Stimulated activated CD4-positive, alpha-beta T cell treated with anti-CD3 and anti-CD28 coated beads, Interleukin-1b, Interleukin-23, amount 100 ng/mL, for 24 hours (primary cell): ENCODE measurements at places on chromosomes 3 and 15.
A peak's percentile ranks its signal among the peaks of the same experiment; 100 is the strongest.

- peak; percentile 41 for DNase-seq
Measured at GRCh38 chr15:99925661-99926461, 192.6 kb upstream of the LYSMD4 start.

DNA sequence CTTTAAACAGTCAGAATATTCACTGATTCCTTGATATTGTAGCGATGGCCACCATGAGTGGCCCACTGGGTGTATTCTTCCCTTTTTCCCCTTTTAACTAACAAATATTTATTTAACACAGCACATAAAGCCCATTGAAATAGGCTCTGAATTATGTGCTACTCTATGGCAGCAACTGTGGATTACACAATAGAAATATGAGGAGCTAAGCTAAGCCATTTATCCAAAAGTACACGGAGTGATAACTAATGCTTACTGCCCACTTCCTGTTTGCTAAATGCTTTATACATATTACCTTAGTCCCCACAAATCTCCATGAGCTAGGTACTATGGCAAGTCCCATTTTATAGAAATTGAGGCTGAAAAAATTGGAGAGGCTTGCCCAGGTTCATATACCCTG is 17.9 kb downstream of the ILDR1 start:
- DNase-seq = no peak

- DNase-seq = no peak
Measured at GRCh38 chr3:183875411-183875810, 9.3 kb downstream of the PARL start.

GRCh38 chr3:48915296-48915695 is 3.3 kb upstream of the ARIH2 start:
- no peak for DNase-seq

DNA sequence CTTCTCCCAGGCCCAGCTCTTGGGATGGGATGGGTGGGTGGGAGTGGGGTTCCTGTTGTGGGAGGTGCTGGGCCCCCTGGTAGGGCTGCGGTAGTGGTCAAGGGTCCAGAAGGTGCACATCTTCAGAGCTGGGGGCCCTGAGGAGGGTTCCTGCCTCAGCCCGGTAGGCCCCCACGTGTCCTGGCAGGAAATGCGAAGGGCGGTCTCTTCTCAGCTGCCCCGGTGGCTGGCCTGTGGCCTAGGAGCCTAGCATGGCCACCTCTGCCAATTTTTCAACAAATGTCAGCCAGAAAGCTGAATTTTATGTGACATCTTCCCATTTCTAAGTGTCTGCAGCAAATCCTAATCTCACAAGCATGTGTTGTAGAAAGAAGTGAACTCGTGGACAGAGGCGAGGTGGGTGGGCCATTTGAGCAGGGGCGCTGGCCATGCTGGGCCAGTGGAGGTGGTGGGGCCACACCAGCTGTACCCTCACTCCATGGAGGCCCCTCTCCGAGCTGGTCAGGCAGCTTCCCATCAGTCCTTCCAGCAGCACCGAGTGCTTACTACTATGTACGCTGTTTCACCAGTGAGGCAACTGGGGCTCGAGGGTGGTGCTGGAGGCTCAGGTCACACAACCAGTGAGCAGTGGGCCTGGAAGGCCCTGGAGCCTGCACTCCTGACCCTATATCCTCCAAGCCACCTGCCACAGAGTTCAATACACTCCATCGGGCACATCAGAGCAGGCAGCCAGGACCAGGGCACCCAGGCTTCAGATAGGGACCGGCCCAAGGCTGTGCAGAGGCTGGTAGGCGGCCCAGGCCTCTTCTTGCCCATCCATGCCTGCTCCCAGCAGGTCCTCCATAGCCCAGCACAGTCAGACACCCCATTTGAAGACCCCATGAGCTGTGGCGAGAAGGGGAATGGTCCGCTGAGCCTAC is 23.2 kb downstream of the FBLN2 start:
- no peak for DNase-seq

- no peak for DNase-seq
Measured at GRCh38 chr3:16388850-16389441, 123.9 kb downstream of the OXNAD1 start.

GRCh38 chr15:82810890-82811426 is 1.5 kb downstream of the WHAMM start:
- DNase-seq = no peak

DNA sequence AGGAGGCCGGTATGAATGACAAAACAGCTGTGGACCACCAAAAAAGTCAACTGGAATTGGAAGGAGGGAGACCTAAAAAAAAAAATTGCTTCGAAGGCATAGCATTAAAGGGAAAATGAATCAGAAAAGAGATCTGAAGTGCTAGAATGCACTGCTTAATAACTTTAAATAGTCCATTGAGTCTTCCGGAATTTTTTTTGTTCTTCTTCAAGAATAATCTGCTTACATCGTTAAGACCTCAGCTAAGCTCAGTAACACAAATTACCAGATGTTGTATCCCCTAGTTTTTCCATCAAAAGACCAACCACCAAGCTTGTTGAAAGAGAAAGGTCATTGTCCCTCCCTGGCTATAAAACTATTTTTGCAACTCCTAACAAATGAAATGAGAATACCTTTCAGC is 560.5 kb downstream of the NR2F2 start:
- DNase-seq = no peak

GRCh38 chr3:170623524-170623923 is 37.6 kb upstream of the SLC7A14 start:
- no peak for DNase-seq

GRCh38 chr15:33742306-33742705 is 226.0 kb upstream of the CHRM5 start:
- DNase-seq = no peak

DNA sequence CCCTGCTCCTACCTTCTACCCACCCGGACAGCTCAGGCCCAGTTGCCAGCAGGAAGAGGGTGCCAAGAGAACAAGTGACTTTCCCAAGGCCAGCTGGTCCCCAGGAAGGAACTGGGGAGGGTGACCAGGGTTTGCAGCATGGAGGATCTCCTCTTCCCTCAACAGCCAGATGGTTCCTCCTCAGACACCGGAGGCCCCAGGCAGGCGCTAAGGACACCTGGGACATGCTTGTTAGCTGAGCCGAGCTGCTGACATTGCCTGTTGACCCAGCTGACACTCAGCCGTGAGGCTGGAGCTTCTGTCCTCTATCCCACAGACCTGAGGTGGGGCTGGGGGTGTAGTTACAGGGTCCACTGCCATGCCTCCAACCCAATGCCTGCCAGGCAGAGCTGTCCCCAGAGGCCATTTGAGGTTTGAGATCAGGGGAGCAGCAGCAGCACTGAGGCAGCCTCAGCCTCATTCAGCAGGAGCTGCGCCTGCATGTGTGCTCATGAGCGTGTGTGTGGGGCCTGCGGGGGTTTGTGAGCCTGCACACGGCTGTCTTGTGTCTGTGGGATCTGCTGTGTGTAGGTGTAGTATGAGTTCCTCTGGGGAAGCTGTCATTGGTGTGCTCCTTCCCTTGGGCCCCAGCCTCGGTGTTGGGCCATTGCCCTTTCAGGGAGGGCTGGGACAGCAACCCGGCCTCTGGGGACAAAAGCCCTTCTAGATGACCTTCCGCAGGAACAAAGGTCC is 7.1 kb downstream of the CPLX3 start:
- no peak for DNase-seq

GRCh38 chr3:47414666-47415587 is 34.1 kb downstream of the PTPN23 start:
- DNase-seq = no peak

GRCh38 chr15:40075298-40076044 is 33.2 kb downstream of the BMF start:
- DNase-seq = no peak

DNA sequence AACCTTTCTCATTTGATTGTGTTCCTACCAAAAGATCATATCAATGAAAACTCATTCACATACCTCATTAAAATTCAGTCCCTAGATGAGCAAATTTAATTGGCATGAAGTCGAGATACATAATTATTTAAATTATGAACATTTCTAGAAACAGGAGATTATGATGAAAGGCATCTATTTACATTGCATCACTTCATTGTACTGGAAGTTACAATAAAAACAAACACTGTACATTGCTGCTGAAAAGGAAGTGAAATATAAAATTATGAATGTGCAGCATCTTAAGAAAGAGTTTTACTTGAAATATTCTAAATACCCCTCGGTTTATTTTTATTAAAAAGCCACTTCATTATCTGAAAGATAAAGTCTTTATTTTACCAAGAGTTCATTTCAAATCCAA is 163.4 kb upstream of the ZNF385D start:
- no peak for DNase-seq

DNA sequence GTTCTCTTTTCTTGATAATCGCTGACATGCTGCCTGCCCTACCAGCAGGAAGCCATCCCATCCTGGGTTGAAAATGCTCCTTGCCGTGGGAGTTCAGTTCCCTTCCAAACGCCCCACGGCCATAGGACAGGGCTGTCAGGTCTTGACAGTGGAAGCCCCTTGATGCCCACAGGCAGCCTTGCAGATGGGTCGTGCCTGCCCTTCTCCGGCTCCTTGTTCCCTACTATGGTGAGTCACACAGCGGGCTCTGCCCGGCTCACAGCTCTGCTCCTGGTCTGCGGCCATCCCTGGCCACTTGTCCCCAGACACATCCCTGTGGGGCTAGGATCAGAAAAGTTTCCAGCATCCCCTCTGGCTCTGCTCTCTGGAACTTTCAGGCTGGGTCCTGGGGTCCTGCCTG is 6.2 kb upstream of the APBA2 start:
- no peak for DNase-seq

GRCh38 chr15:40430271-40430805 is 10.4 kb upstream of the BAHD1 start:
- DNase-seq = no peak

DNA sequence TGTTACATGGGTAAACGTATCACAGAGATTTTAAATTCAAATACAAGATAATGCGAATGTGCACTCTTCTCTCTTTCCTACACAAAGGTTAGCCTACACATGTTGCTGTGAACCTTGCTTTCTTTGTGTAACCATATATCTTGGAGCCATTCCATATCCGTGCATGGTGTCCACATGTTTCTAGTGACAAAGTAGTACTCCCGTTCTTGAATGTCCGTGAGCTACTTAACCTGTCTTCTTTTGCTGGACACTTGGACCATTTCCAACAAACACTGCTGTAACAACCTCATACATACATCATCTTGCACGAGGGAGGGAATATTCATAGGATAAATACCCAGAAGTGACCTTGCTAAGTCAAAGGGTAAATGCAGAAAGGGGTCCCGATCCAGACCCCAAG is 75.0 kb downstream of the STRIT1 start:
- no peak for DNase-seq

DNA sequence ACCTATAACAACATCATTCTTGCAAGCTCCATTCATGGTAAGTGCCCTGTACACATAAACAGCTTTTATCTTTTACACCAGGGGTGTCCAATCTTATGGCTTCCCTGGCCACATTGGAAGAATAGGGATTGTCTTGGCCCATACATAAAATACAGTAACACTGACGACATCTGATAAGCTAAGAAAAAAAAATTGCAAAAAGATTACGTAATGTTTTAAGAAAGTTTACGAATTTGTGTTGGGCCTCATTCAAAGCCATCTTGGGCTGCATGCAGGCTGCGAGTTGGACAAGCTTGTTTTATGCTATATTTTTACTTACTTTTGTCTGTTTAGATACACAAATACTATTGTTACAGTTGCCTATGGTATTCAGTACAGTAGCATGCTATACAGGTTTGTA is 31.6 kb downstream of the ZNF654 start:
- no peak for DNase-seq
